ENCODE measurements at places on chromosomes 11 and 22.
A peak's percentile ranks its signal among the peaks of the same experiment; 100 is the strongest.

GRCh38 chr11:97544431-97544830 is 1154.6 kb downstream of the JRKL start:
- DNase-seq, result no peak

DNA sequence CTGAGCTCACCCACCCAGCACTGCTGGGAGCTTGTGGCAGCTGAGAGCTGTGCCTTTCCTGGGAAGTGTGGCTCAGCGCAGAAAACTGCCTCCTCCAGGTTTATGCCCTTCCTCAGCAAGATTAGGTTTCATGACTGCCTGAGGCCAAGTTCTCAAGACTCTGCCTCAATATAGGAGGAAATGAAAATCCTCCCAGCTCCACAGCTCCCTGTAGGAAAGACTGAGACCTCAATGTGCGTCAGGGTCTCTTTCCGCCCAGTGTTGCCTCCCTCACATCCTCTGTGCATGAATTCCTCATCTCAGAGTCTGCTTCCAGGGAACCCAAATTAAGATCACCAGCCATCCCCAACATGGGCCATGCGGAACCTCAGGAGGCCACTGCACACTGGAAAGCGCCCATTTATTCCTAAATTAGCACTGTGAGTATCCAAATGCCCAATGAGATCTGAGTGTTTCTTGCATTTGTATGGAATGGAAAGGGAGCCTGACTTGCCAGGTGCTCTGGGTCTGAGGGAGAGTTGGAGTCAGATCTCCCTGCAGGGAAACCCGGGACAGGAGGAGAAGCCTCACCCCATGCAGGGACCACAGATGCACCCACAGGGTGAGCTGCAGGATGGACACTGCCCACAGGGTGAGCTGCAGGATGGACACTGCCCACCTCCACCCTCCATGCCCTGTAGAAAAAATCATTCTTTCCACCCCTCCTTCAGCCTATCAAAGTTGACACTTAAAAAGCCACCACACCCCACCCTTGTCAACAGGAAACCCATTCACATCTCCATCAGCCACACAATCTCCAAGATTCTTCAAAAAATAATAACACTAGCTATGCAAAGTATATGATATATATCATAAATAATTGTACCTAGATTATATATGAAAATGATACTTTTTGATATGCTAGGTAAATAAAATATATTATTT is 97.4 kb upstream of the IGLL5 start:
- no peak for DNase-seq

DNA sequence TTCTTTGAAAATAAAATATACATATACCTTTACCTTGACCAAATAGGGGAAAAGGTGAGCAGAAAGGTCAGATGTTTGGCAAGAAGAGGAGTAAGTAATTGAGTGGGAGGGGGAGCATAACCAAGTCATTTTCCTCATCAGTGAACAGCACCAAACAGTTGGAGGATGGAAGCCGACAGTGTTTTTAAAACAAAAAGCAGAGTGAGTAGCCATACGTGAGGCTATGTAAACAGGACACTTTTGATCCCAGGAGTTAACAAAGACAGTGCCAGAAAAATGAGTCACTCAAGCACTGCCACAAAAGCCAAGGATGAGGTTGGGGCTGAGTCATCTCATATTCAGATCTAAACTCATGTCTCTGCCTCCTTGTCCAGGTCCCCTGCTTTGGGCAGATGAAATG is 734.7 kb downstream of the KCNA4 start:
- no peak for DNase-seq

DNA sequence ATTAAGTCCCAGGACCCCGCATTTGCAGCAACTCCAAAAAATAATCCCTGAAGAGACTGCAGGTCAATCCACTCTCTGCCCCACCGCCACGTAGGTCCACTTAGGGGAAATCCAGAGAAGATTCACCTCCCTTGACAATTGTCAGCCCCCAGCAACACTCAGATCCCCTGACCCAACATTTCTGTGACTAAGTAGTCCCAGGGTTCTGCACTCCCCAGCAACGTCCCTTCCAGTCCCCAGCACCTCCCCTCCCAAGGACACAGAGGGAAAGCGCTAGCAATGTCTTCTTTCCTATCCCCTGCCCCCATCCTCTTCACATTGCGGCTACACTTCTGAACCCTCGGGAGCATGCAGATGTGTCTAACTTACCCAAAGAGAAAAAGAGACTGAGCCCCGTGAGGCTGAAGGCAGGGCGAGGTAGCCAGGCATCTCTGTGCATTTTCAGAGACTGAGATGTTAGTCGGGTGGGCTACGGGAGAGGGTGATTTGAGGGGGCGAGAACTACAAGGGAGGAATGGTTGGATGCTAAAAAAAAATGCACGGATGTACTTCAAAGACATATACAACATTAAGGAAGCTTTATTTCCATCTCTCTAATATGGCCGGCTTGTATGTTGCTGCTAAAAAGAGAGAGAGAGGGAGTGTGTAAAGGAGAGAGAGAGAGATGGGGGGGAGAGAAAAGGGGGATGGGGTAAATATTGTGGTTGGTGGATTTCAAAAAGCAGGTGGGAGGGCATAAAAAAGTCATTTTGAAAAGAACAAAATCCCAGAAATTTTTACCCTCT is at the start of gene SCN2B:
Gene SCN2B (minus strand): TSS at position 647 of the 785 bp plus-strand sequence. CDS start 208 bp downstream, at position 439.
- no peak for DNase-seq

DNA sequence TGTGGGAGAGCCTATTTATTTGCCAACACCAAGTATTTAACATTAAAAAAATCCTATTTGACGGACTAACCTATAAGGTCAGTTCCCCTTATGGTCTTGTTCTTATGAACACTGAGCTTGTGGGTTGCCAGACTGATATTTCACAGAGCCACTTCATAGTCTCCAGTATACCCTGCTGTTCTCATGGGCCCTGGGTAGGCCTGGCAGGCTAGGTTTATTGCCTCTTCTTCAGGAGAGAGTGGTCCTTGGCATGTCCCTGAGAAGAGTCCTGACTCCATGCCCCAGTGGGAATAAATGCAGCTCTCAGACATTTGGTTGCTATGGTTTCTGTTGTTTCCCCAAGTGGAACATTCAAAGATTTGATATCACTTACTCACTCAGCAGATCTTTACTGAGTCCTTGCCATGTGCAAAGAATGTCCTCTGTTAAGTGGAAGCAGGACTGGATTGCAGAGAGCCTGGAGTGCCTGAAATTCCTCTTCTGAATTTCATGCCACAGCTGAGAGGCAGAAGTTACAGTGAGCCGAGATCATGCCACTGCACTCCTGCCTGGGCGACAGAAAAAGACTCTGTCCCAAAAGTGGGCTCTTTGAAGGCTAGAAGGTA is 15.7 kb downstream of the SLC5A1 start:
- no peak for DNase-seq

DNA sequence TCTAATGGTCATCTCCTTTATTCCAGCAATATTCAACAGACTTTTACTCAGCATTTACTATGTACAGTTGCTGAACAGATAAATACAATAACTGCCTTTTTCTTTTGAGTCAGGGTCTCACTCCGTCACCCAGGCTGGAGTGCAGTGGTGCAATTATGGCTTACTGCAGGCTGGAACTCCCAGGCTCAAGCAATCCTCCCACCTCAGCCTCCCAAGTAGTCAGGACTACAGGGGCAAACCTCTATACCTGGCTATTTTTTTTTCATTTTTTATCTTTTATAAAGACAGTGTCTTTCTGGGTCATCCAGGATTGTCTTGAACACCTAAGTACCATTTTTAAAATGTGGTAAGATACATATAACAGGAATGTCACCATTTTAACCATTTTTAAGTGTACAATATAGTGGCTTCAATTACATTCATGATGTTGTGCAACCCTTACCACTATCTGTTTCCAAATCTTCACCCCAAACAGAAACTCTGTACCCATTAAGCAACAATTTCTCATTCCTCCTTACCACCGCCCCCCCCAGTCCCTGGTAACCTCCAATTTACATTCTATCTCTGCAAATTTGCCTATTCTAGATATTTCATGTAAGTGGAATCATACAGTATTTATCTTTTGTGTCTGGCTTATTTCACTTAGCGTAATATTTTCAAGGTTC is 67.8 kb downstream of the MIAT start:
- no peak for DNase-seq

DNA sequence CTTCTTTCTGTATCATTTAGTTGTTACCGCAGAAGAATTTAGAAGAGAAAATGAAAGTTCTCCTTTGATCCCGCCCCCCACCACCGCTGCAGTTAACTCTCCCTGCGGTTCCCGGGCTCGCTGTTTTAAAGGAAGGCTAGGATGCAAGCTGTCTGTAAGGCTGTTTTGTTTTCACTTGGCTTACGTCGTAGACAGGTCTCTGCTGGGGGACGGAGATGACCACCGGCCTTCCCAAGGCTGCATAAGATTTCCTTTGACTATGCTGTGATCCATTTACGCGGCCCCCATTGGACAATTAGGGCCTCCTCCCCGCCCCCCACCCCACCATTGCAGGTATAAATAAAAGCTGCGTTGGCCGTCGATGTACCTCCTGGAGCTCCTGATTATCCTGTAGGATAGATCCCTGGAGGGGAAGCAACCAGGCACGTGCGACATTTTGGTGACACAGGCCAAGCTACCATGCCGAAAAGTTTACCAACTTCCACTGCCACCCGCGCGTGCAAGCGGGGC is 1.4 kb upstream of the CPT1A start:
- no peak for DNase-seq

DNA sequence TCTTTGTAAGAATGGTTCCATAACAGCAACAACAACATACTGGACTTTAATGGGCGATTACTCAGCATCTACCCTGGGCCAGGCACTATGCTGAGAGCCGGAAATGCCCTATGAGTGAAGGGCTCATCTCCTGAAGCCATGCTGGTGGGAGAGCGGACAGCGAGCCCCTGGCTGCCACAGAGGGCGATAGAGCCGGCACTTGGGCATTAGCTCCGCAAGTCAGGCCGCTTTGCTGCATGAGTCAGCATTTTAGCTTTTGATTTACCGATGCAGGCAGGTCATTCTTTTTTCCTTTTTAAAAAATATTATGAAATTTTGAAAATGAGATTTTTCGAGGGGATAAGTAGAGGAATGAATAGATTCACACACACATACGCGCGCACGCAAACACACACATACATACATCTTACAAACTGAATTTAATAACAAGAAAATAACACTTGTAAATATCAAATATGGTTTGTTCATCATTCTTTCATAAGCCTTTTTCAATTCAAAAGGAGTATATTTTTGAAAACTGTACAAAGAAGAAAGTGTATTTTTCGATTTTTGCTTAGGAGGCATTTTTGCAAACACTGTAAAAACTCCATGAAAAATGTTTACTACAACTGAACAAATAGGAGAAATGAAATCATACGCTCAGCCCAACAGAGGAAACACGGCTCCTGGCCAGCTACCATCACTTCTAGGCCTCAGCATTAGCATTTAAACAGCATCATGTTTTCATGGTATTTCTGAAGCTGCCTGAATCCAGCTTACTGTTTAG is 667.3 kb downstream of the OPCML start:
- no peak for DNase-seq

GRCh38 chr11:33443684-33444083 is 186.5 kb downstream of the HIPK3 start:
- DNase-seq, result no peak

- peak; percentile 23 for DNase-seq
Observed at GRCh38 chr22:32528984-32529982, 54.7 kb downstream of the FBXO7 start.

All from stimulated activated CD4-positive, alpha-beta T cell treated with anti-CD3 and anti-CD28 coated beads, Interleukin-15, amount 100 ng/mL, for 1 hour (primary cell).